Stomach (tissue), 19 donors: ENCODE measurements at places on chromosomes 5 and 9. TPM values are rescaled to one million over a fixed set of nuclear protein-coding genes. Genes with fewer than 3 reads are reported as not detected.

- no peak for DNase-seq
Measured at GRCh38 chr9:98415782-98416181, 160.3 kb upstream of the TBC1D2 start.

DNA sequence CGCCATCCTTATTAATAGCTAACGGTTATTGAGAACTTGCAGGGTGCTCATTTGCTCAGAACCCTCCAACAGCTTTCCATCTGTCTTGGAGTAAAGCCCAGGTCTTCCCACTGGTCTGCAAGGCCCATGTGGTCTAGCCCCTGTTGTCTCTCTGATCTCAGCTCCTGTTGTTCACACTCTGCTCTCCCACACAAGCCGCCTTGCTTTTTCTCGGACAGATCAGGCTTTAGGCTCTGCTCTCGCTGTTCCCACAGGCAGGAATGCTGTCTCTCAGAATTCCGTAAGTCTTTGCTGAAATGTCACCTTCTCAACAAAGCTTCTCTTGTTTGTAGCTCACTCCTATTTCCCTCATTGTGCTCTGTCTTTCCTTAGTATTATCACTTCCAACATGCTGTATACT, 34.3 kb downstream of the GPR107 start:
- no peak for DNase-seq

DNA sequence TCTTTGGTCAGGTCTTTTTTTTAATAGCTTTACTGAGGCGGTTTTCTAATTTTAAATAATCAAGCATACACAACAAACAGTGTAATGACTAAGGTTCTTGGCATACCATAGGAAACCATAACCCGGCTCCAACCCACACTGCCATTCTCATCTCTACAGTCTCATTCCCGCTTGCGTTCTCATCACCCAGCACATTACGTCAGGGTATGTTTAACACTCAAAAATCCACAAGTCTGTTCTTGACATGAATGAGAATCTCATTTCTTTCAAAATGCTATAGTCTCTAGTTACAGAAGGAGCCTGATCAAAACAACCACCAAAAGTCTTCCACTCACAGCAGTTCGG, 505 bp downstream of the C5orf34 start:
- DNase-seq, result no peak

ZNF879 gene
- 4.4 TPM for total RNA-seq

GRCh38 chr5:57761513-57761912, 278.9 kb upstream of the ACTBL2 start:
- DNase-seq, result no peak

GRCh38 chr5:54446379-54446732, 9.1 kb upstream of the HSPB3 start:
- no peak for DNase-seq

CDH10 gene
- total RNA-seq, result not detected

DNA sequence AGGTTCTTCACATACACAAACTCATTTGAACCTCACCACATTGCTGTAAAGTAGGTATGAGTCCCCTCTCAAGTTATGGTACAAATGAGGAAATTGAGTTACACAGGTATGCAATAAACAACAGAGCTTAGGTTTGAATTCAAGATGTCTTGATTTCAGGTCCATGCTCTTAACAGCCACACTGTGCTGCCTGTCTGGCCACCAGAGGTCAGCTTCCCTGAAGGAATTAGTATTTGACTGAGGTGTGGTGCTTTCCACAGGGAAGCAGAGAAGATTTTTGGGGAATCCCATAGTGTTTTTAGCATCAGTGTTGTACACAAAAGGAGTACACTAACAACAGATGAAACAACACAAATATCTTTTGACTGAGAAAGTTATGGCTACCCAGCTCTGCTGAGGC, 94.4 kb upstream of the ITGA1 start:
- peak; percentile 56 for DNase-seq

DNA sequence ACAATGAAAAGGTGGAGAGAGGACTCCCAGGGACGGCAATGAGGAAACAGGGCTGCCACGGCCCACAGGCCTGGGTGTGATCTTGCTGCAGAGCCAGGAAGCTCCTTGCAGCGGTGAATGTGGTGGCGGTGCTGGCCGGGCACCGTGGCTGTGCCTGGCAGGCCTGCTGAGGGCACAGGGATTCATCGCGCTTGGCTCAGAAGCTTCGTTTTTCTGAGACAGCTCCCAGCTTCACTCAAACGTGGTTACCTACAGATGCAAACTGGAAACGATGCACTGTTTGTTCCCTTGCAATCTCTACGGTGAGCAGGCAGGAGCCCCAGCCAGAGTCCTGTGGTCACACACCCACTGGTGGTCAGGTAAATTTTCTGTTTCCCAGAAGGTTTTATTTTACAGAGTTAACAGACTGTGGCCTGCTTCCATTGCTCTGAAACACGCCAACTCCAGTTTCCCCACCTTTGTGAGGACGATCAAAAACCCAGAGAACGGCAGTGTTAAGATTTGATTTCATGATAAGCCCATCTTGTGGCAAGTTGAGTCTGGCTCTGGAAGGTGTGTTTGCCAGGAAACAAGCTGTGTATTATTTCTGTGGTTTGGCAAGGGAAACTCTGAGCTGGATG, 183.9 kb downstream of the AUH start:
- peak; percentile 26 for DNase-seq

ATOSB gene
- total RNA-seq, result 24.9 TPM

DNA sequence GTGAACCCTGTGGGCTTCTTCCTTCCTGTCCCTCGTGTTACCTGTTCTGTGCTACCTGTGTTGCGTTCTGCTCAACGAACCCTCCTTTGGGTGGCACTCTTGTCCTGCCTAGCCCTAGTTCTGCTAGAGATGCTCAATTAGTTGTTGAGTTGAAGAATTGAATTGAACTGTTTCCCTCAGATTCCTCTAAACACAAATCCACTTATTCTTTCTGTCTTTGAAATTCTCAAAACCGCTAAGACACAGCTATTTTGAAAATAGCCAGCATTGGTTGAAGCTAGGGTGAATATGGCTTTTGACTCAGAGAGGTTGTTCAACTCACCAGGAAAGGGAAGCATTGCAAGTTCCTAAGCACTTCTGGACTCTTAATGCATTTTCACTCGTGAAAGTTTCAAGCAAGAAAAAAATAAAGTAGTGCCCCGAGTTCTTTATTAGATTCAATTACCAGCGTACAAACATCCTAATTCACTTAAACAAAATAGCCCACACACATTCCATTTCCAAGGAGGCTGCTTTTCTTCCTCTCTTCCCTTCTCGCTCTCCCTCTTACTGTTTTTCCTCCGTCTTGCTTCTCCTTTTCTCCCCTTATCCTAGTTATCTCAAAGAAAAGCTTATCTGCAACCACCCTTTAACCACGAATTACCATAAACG, 642 bp upstream of the ITGA1 start:
- DNase-seq, result peak; percentile 59

GRCh38 chr9:87657893-87658292, 68.0 kb upstream of the CTSL start:
- DNase-seq, result no peak

DNA sequence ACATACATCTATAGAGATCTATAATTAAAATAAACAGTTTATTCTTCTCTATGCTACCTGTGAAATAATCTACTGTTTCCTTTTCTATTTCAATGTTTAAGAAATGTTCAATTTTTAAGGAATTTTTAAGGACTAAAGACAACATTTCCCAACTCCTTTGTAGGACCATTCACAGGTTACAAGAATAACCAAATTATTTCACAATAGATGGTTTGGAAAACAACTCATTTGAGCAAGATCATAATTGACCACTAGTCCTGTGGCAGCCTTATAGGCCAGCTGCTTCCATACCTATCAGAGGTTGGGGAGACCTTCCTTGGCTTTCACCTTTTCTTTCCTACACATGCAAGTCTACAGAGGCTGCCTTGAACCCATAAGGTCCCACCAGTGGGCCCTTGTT, 193.7 kb downstream of the TTC39B start:
- no peak for DNase-seq

ORM1 gene
- total RNA-seq, result not detected

DNA sequence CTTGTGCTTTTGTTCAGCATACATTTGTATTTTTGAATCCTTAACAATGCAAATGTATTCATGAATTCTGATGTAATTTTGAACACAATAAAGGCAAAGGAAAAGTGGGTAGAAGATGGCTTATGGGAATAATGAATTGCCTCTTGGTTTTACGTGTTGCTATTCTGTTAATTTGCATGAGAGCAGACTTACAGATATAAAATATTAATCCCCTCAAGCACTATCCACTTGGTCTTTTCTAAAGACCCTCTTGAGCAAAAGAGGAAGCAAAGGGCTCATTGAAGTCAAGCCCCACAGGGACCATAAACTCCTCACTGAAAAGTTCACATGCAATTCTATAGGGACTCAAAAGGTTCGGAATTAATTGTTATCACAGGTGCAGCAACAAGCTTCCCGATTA, 51.9 kb downstream of the OSTF1 start:
- no peak for DNase-seq

DNA sequence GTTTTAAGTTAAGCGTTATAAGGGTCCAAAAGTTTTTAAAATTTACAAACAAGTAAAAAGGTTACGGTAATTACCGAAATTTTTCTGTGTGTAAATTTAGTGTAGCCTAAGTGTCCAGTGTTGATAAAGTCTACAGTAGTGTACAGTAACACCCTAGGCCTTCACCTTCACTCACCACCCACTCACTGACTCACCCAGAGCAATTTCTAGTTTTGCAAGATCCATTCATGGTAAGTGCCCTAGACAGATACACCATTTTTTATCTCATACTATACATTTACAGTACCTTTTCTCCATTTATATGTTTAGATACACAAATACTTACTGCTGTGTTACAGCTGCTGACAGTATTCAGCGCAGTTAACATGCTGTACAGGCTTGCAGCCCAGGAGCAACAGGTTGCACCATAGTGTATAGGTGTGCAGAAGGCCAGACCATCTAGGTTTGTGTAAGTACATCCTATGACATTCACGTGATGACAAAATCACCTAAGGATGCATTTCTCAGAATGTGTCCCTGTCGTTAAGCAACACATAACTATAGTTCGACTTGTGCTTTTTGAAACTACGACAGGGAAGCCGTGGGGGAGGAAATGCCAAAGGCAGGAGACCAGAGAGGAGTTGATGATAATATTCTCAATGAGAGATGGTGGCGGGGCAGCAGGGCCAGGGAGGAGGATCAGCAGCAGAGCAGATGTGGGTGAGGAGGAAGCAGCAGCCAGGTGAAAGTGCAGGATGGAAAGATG, 48.6 kb downstream of the PSMB7 start:
- no peak for DNase-seq

RNF224 gene
- total RNA-seq, result not detected

TOR1A gene
- total RNA-seq, result 28.1 TPM

- no peak for DNase-seq
Measured at GRCh38 chr9:122538757-122539156, 11.7 kb upstream of the OR1N1 start.

DNA sequence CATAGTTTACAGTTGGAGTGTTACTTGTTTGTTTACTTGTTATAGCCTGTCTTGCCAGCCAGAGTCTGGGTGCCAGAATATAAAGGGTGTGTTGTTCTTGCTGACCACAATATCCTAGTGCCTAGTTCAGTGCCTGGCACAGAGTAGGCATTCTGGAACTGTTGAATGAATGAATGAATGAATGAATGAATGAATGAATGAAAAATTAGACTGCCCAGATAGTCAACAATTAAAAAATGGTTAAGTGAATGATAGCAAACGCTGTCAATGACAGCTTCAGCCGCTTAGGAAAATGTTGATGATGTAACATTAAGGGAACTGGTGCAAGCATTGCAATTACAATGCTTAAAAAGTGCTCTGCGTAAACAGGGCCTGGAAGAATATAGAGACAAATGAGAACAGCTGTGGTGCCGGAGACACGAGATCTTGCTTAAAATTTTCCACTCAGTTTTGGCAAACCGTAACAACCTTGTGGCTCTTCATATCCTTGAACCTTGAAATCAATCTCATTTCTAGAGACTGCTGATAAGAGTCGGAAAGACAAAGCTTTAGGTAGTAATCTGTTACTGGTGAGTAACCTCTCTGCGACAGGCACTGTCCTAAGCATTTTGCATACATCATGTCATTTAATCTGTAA, 4.7 kb upstream of the TTLL11 start:
- no peak for DNase-seq

- DNase-seq, result no peak
Measured at GRCh38 chr9:72353455-72354116, 11.4 kb downstream of the ZFAND5 start.

- DNase-seq, result peak; percentile 53
Measured at GRCh38 chr5:120457839-120458507, 6.1 kb upstream of the PRR16 start.

DNA sequence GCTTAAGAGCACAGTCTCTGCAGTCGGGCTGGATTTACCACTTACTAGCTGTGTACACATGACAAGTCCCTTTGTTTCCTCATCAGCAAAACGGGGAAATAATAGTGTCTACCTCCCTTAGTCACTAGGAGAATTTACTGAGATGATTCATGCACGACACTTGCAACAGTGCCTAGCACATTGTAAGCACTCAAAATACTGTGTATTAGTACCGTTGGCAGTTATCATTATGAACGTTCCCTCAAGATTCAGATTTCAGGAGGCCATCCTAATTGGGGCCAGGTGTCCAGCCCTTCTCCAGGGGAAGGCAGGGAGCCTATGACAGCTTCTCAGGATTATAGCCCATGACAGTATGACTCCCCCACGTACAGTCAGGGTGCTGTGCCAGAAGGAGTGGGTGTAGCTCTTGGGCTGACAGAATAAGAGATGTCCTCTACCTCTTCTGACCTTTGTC, 164.3 kb downstream of the DOCK2 start:
- DNase-seq, result no peak

MEIKIN gene
- not detected for total RNA-seq
